ENCODE measurements at places on chromosomes 6 and 20.
A peak's percentile ranks its signal among the peaks of the same experiment; 100 is the strongest.

- peak; percentile 20 for DNase-seq
Measured at GRCh38 chr20:63706852-63707557, 771 bp downstream of the ARFRP1 start.

DNA sequence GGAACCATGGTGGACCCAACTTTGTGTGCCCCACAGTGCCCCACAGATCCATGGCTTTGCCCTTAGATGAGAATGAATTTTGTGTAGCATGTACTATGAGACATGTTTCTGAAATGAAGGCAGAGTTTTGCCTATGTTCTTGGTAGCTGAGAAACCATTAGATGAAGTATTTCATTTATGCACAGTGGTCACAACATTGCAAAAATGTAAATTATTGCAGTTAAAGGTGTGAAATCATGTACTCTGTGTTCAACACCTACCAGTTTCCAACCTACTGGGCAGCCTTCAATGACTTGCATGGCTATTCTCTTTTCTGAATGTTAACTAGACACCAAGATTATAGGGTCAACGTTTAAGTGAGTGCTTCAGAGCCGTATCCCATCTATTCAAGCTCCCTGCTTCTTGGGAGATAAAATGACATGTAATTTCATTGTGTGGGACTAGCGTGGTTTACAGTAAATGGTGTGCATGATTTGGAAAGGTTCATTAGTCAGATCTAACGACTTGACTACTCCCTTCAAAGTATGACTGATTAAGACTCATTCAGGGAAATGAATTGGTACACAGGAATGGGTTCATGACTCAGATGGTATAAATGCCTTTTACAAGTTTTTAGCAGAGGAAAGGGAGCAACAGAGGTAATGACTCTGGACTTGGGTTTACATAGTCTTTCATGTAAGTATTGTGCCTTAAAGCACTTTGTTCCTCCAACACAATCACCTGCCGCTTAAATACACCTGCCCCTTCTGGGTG is 106.1 kb upstream of the AKIRIN2 start:
- DNase-seq, result peak; percentile 61

GRCh38 chr20:61803416-61803914 is 262.2 kb downstream of the TAF4 start:
- DNase-seq, result no peak

- DNase-seq, result peak; percentile 84
Measured at GRCh38 chr20:2234598-2235191, 61.1 kb upstream of the TGM3 start.

GRCh38 chr6:3742426-3743344 is 8.8 kb downstream of the PXDC1 start:
- DNase-seq, result peak; percentile 70

- no peak for DNase-seq
Measured at GRCh38 chr6:46949632-46950280, 28.0 kb upstream of the ADGRF5 start.

GRCh38 chr6:26254724-26255123 is 110.3 kb upstream of the BTN3A2 start:
- DNase-seq, result no peak

- peak; percentile 56 for DNase-seq
Measured at GRCh38 chr6:118876814-118877213, 17.1 kb upstream of the ASF1A start.

DNA sequence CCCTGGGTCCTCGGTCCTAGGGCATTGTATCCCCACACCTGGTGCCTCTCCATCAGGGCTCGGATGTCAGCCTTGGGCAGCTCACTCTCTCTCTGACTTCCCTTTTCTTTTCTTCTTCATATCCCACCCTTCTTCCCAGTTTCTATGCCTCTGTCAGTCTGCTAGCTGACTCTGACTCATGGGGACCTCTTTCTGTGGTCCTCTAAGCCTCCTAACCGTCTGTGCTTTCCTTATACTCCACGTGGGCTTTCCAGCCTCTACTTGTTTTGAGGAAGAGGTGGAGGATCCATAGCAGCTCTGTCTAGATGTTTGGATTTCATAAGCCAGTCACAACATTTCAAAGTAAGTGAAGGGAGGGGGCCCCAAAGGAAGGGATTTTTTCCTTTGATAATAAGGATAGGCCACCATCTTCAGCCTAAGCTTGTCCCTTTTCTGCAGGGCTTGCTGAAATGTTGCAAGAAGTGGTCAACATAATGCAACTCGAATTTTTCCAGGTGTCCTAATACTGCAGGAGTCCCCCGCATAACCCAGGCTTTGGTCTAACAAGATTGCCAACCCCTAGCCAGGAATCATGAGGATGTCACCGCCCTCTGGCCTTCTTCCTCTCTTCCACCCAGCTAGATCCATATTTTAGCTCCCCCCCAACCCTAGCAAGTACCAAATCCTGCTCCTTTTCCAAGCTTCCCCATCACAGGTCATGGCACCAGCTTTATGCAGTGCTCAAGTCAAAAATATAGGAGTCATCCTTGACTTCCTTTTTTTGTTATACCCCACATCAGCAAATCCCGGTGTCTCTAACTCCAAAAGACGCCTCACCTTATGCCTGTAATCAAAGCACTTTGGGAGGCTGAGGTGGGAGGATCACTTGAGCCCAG is 8.7 kb upstream of the PLTP start:
- no peak for DNase-seq

- DNase-seq, result peak; percentile 68
Measured at GRCh38 chr20:19785983-19786285, 27.9 kb downstream of the RIN2 start.

- no peak for DNase-seq
Measured at GRCh38 chr6:162733489-162733888, 5.7 kb downstream of the PACRG start.

DNA sequence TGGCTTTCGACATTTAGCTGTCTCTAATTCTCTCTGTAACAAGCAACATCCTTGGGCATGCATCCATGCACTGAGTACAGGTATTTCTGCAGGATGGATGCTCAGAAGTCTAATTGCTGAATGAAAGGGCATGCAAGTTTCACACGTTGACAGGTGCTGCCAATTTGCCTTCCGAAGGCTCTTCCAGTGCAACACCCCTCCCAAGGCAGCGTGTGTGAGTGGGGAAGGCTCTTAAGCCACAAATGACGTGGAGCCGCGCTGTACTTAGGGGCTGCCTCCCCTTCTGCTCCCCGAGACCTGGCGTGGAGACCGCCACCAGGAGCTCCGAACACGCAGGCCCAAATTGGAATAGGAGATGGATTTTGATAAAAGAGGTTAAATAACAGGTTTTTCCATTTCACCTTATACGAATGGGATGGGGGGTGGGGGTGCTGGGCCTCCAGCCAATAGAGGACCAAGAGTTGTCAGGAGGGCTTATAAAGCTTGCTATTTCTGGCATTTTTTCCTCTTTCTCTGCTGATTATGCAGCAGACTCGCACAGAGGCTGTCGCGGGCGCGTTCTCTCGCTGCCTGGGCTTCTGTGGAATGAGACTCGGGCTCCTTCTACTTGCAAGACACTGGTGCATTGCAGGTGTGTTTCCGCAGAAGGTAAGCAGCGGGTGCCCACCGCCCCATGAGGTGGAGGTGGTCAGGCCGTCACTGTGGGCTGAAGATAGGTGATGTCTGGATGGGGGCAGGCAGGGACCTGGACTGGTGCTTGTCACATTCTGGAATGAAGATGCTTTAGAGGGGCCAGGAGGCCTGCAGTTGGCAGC is 30.9 kb downstream of the TOX2 start:
- no peak for DNase-seq

- no peak for DNase-seq
Measured at GRCh38 chr6:9566096-9566495, 848.8 kb downstream of the TFAP2A start.

DNA sequence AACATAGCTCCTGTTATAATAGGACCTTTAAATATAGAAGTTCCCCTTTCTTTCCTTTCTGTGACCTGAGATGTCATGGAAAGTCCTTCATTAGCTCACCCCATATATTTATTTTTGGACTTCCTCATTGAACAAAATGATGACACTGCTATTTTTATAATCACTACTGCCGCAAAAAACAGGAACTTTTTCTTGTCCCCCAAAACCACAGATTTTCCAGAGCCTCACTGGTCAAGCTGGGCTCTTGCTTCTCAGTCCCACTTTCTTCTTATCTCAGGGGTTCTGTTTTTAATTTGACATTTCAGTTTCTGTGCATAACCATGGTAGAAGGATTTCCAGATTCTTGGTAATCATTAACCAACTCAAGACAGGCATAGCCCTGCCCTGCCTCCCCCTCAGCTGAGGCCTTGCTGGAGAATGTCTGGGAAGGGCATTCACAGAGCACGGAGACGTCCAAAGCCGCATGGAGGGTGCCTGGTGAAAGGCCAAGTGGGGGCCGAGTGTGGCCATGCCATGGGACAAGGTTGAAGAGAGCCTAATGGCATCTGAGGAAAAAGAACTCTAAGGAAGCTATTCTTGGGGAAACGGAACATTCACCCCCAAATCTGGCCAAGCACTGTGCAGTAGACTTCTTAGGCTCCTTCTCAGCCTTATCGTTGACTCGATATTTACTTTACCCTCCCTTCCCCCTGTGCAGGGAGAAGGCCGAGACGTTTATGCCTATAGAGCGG is 73.7 kb downstream of the EDN1 start:
- DNase-seq, result no peak

DNA sequence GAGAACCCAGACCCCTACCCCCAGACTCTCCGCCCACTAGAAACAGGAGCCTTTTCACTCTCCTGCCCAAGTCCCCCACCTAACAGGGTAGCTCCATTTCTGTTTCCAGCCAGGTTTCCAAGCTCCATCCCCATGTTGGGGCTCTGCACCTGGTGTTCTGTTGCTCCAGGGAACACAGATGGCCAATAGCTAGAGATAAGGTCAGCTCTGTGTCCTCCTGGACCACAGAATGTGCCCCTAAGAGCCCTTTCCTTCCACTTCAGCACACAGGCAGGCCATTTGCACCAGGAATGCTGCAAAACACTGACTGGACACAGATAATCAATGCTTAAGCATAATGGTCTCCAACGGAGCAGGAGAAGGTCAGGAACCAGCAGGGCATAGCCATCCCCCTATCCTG is 159.4 kb downstream of the QRSL1 start:
- DNase-seq, result no peak

GRCh38 chr20:25274481-25274880 is 26.6 kb downstream of the PYGB start:
- DNase-seq, result no peak

DNA sequence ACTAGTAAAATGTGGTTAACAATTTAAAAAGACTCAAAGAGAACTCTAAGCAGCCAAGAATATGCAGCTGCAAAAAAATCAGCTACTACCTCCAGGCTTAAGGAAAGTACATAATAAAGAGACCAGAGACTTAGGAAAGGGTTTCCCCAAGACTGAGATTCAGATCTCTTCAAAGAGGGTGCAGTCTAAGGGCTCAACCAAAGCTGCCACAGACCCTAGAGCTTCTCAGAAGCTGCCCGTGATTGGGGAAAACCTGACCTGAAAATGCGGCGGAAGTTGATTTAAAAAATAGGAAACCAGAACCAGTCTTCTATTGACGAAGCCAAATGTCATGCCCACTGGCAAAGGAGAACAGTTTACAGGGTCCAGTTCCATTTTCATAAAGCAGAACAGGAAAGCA is 516.8 kb upstream of the MARCKS start:
- DNase-seq, result no peak

DNA sequence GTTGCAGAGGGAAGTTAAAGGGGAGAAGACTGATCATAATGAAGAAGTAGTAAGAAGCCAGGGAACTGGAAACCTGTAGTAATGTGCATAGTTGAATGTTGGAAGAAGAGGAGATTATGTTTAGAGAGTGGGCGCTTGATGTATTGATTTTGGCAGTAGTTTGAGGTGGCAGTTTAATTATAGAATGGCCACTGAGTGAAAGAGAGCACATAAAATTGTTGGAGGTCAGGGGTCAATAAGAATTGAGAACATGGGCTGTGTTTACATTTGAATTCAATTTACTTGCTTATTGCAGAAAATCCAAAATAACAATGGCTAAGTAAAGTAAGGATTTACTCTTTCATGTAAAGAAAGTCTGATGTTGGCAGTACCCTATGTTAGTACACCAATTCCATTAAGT is 15.7 kb downstream of the VTA1 start:
- DNase-seq, result no peak

GRCh38 chr20:32319100-32319499 is 39.0 kb upstream of the ASXL1 start:
- no peak for DNase-seq

DNA sequence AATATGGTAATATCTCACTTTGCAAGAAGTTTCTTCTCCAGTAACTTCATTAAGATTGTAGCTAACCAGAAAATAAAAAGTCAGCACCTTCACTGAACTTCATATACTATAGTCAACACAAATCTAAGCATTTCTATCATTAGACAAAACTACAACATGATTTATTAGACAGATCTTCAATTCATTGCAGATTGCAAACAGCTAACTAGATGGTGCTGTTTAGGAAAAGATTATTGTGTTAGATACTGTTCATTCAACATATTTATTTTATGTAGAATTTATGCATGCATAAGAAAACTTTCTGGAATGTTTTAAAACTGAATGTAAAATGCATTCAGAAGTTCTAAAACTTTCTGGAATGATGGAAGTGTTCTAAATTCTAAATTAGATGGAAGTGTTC is 442.1 kb downstream of the HTR1B start:
- no peak for DNase-seq

- DNase-seq, result peak; percentile 62
Measured at GRCh38 chr6:78810146-78810545, 57.2 kb upstream of the IRAK1BP1 start.

GRCh38 chr6:111061508-111061907 is 25.8 kb upstream of the SLC16A10 start:
- peak; percentile 13 for DNase-seq

DNA sequence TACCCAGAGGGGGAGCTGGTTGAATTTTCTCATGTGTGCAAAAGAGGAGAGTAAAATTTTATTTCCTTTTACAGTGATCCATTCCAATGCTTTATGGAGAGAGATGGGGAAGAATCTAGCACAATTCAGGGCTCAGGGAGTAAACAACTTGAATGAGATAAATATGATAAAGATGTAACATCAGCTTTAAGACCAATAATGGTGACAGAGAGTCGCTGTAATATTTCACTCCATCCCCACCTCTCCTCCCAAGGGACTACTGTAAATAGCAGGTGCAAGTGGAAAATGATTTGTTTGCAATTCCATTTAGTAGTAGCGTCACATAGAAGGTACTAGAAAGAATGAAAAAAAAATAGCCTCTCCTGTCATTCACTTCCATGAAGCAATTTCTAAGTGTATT is 4.8 kb downstream of the CRISP3 start:
- no peak for DNase-seq
